ENCODE measurements at places on chromosomes 11 and 22. TPM values are rescaled to one million over a fixed set of nuclear protein-coding genes. Genes with fewer than 3 reads are reported as not detected.

GRCh38 chr22:49673048-49673447 lies 154.6 kb downstream of the BRD1 start:
- no peak overlapping the region for H3K27ac ChIP-seq
- no peak for DNase-seq
- no peak overlapping the region for H3K4me3 ChIP-seq
- H3K36me3 ChIP-seq: no peaks in the 10 kb centered on the region
- H3K4me1 ChIP-seq: no peaks in the 10 kb centered on the region

Gene CDKN1C
- total RNA-seq: 24.0 TPM

Gene KCNC1
- 0.12 TPM for total RNA-seq

Gene RIC3
- not detected for total RNA-seq

GRCh38 chr11:111335549-111335948 lies 37.2 kb downstream of the POU2AF3 start:
- H3K27me3 ChIP-seq: peaks cover 6% of the 10 kb centered on the region
- H3K36me3 ChIP-seq: no peaks in the 10 kb centered on the region
- no peak overlapping the region for H3K27ac ChIP-seq
- no peak overlapping the region for H3K4me3 ChIP-seq

Gene LDHAL6A
- total RNA-seq: not detected

- H3K4me1 ChIP-seq: no peaks in the 10 kb centered on the region
- no peaks in the 10 kb centered on the region for H3K27me3 ChIP-seq
- no peak overlapping the region for H3K4me3 ChIP-seq
- no peak for DNase-seq
These were observed 59.1 kb downstream of the CSNK2A3 start for GRCh38 chr11:11293798-11294550.

DNA sequence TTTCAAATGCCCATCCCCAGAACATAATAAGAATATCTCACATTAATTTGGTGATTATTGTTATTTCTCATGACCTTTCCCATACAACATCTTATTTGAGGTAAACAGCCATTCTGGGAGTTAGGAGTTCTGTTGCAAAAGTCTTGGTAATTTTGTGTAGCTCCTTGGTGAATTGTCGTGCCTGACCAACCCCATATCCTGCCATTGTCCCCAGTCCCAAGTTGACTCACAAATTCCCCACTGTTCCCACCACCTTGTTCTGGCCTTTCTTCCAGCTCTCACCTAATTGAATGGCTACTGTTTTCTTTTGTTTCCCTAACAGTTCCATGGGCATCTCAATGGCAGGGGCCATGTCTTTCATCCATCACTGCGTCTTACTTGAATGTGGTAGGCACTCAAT lies 8.0 kb downstream of the MTNR1B start:
- DNase-seq: no peak
- H3K27me3 ChIP-seq: no peaks in the 10 kb centered on the region
- H3K27ac ChIP-seq: no peak overlapping the region
- H3K4me3 ChIP-seq: no peak overlapping the region

DNA sequence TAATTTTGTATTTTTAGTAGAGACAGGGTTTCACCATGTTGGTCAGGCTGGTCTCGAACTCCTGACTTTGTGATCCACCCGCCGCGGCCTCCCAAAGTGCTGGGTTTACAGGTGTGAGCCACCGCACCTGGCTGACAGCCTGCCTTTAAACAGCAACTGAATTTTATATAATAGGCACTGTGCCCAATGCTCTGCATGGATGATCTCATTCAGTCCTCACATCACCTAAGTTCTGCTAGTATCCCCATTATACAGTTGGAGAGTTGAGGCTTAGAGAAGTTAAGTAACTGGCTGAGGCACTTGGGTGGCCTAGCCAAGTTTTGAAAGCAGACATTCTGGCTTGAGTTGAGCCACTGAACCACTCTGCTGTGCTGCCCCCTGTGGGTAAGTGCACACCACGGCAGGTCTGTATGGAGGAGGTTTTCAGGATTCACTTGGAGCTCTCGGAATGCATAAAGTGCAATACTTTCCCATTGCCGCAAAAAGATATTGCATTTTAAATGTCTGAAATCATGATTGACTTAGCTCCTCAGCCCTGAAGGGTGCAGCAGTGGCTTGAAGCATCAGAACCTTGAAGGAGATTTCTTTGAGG lies 112.4 kb downstream of the LDLRAD3 start:
- no peak overlapping the region for H3K4me3 ChIP-seq
- H3K27ac ChIP-seq: no peak overlapping the region
- no peaks in the 10 kb centered on the region for H3K4me1 ChIP-seq
- H3K27me3 ChIP-seq: no peaks in the 10 kb centered on the region
- H3K36me3 ChIP-seq: no peaks in the 10 kb centered on the region

GRCh38 chr22:45692549-45692948 lies 20.9 kb downstream of the ATXN10 start:
- H3K4me3 ChIP-seq: no peak overlapping the region
- peaks cover 16% of the 10 kb centered on the region for H3K36me3 ChIP-seq
- peaks cover 54% of the 10 kb centered on the region for H3K4me1 ChIP-seq
- no peak for DNase-seq
- no peak overlapping the region for H3K27ac ChIP-seq
- H3K27me3 ChIP-seq: no peaks in the 10 kb centered on the region

DNA sequence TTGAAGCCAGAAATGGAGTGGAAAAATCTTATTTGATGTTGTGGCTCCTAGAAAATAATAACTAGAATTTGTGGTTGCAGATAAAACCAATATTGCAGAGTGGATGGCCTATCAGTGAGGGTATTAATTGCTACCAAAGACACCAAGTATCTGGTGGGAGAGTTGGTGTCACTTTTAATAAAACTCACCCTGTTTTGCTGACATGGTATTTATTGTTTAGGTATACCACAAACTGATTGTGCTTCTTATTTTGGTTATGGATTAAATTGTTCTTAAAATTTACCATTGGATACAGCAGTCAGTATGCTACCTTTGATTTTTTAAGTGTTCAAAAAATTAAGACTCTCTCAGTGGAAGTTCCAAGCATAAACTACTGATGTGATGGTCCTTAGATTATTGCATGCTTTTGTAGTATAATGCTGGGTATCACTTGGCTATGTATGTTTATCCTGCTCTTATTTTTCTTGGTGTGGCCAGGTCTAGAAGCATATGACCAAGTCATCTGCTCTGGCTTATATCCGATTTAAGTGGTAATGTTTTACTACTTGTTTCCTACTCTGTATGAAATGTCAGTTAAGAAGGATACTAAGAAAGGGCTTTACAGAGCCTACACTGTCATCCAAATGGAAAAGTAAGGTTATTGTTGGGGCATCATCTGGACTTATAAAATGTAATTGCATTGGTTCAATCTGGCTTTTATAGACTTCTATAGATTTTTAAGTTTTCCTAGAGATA lies 101.6 kb downstream of the ARHGAP42 start:
- H3K36me3 ChIP-seq: no peaks in the 10 kb centered on the region
- H3K27ac ChIP-seq: no peak overlapping the region
- no peak for DNase-seq
- H3K4me3 ChIP-seq: no peak overlapping the region
- no peaks in the 10 kb centered on the region for H3K27me3 ChIP-seq
- H3K4me1 ChIP-seq: peaks cover 22% of the 10 kb centered on the region

GRCh38 chr11:132993991-132994502 lies 538.3 kb downstream of the OPCML start:
- DNase-seq: no peak
- H3K4me3 ChIP-seq: no peak overlapping the region
- H3K4me1 ChIP-seq: no peaks in the 10 kb centered on the region
- H3K27ac ChIP-seq: no peak overlapping the region
- H3K36me3 ChIP-seq: no peaks in the 10 kb centered on the region
- H3K27me3 ChIP-seq: no peaks in the 10 kb centered on the region

DNA sequence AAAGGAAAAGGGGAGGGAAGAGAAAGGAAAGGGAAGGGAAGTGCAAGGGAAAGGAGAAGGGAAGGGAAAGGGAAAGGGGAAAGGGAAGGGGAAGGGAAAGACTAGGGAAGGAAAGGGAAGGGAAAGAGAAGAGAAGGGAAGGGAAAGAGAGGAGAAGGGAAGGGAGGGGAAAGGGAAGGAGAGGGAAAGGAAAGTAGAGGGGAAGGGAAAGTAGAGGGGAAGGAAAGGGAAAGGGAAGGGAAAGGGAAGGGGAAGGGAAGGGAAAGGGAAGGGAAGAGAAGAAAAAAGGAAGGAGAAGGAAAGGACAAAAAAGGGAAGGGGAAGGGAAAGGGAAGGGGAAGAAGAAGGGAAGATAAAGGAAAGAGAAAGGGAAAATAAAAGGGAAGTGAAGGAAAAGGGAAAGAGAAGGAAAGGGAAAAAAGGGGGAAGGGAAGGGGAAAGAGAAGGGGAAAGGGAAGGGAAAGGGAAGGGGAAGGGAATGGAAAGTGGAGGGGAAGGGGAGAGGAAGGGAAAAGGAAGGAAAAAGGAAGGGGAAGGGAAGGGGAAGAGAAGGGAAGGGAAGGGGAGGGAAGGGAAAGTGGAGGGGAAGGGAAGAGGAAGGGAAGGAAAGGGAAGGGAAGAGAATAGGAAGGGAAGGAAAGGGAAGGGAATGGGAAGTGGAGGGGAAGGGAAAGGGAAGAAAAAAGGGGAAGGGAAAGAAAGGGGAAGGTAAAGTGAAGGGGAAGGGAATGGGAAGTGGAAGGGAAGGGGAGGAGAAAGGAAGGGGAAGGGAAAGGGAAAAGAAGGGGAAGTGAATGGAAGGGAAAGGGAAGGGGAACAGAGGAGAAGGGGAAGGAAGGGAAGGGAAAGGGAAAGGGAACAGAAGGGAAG lies 138.2 kb downstream of the SPATA19 start:
- H3K27me3 ChIP-seq: no peaks in the 10 kb centered on the region
- no peaks in the 10 kb centered on the region for H3K36me3 ChIP-seq
- H3K4me3 ChIP-seq: no peak overlapping the region
- no peaks in the 10 kb centered on the region for H3K4me1 ChIP-seq
- DNase-seq: no peak
- H3K27ac ChIP-seq: no peak overlapping the region

Gene ACR
- total RNA-seq: 1.5 TPM

- peaks cover 18% of the 10 kb centered on the region for H3K4me1 ChIP-seq
- peak overlapping the region; percentile 51 for H3K4me3 ChIP-seq
- H3K27ac ChIP-seq: peak overlapping the region; percentile 8
- H3K27me3 ChIP-seq: peaks cover 9% of the 10 kb centered on the region
These were observed 801 bp downstream of the SESN3 start for GRCh38 chr11:95229993-95230809.

DNA sequence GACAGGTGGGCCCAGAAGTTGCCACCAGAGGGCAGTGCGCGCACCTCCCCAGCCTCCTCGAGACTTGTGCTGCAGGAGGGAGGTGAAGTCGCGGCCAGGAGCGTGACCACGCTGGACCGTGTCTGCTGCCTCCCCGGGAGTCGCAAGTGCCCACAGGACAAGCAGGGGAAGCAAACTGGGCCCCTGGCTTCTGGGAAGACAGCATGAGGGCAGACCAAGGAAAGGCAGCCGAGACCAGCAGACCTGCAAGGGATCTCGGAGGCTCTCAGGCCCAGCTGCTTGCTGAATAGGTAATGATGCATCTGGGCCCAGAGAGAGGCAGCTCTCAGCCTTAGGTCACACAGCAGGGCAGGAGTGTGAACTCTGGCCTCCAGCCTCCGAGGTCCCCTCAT lies 17.0 kb upstream of the IL2RB start:
- no peak for DNase-seq
- H3K27ac ChIP-seq: no peak overlapping the region
- H3K4me1 ChIP-seq: no peaks in the 10 kb centered on the region
- H3K27me3 ChIP-seq: no peaks in the 10 kb centered on the region

Gene KCNJ11
- 7.5 TPM for total RNA-seq

DNA sequence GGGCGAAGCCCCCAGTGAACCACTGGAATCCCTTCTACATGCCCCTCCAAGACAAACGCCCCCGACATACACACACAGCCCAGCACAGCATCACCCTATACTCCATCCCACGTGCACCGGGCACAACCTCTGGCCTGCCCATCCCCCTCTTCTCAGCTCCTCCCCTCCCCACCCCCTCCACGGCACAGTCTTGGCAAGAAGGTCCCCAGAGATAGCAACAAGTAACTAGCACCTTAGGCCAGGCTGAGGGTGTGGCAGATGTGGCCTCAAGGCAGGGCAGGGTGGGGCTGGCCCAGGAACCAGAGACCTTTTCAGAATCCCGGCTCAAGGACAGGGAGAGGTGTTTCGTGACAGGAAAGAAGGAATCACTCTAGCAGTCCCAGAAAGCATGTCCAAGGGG lies 54.3 kb downstream of the CYTH4 start:
- H3K4me3 ChIP-seq: peak overlapping the region; percentile 18
- H3K27me3 ChIP-seq: no peaks in the 10 kb centered on the region
- H3K4me1 ChIP-seq: peaks cover 89% of the 10 kb centered on the region
- no peaks in the 10 kb centered on the region for H3K36me3 ChIP-seq
- no peak for DNase-seq
- peak overlapping the region; percentile 69 for H3K27ac ChIP-seq

Gene MMP20
- 0.30 TPM for total RNA-seq

Gene CBX7
- total RNA-seq: 20.1 TPM

Gene FADD
- 26.7 TPM for total RNA-seq

Gene OR5D14
- not detected for total RNA-seq

DNA sequence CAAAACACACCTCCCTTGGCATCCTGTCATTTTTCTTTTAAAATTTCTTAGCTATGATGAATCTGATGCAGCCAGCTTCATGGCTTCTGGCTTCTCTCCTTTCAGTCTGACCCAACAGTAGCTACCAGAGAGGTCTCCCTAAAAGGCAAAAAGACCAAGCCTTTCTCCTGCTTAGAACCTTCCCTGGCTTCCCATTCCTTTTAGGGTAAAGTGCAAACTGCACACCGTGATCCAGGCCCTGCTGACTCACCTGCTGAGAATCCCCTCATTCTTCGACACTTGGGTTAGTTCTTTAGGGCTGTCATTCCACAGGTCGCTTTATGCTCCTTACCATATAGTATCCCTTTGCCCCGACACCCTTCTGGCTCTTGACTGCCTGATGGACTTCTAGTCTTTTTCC lies 362.4 kb downstream of the MIAT start:
- no peaks in the 10 kb centered on the region for H3K4me1 ChIP-seq
- no peak for DNase-seq
- no peaks in the 10 kb centered on the region for H3K36me3 ChIP-seq
- no peak overlapping the region for H3K27ac ChIP-seq
- no peak overlapping the region for H3K4me3 ChIP-seq

DNA sequence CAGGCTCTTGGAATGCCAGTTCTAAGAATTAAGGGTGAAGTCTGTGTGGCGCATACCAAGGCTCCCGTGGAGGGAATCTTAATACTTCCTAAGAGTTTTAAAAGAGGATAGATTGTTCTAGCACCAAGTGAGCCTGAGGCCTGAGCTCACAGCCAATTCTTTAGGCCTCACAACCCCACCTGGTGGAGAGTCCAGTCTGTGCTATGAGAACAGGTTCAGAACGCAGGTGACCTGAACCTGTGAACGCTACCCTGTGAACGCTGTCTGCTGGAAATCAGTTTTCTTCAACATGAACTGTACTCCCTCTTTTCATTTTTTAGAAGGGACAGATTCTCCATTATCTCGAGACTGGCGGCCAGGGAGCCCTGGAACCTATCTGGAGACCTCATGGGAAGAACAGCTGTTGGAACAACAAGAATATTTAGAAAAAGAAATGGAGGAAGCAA lies 43.2 kb upstream of the DLAT start:
- H3K36me3 ChIP-seq: no peaks in the 10 kb centered on the region
- H3K27me3 ChIP-seq: no peaks in the 10 kb centered on the region
- no peak overlapping the region for H3K27ac ChIP-seq
- H3K4me1 ChIP-seq: no peaks in the 10 kb centered on the region
- no peak overlapping the region for H3K4me3 ChIP-seq

GRCh38 chr22:43968614-43969013 lies 13.4 kb downstream of the SAMM50 start:
- no peaks in the 10 kb centered on the region for H3K4me1 ChIP-seq
- H3K27me3 ChIP-seq: no peaks in the 10 kb centered on the region
- H3K4me3 ChIP-seq: no peak overlapping the region
- peaks cover 43% of the 10 kb centered on the region for H3K36me3 ChIP-seq
- DNase-seq: no peak
- H3K27ac ChIP-seq: no peak overlapping the region

Gene NPAS4
- not detected for total RNA-seq

Gene RAG1
- 0.54 TPM for total RNA-seq

Gene MS4A3
- not detected for total RNA-seq

Gene PYGM
- total RNA-seq: 1.7 TPM

Measured in HCT116 (cell line).